ENCODE measurements at places on chromosomes 5 and 9.

GRCh38 chr5:573976-574375, 38.2 kb upstream of the CEP72 start:
- no peak for DNase-seq

DNA sequence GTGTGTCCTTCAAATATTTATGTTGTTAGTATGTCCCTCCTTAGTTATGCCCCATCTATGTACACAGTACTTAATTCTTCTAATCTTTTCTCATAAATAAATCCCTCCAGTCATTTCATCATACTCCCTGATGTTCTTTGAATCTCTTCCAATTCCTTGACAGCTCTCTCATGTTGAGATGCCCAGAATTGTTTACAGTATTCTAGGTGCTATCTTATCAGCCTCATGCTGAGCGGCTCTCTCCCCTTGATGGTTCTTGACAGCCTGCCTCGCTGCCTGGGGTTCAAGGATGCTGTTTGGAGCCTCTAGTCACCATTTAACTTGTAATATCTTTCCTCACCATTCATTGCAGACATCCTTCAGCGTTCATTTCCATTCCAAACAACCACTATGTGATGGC, 799.2 kb downstream of the BRINP1 start:
- DNase-seq: no peak

GRCh38 chr5:56650386-56650785, 165.0 kb upstream of the MAP3K1 start:
- DNase-seq: no peak

GRCh38 chr9:136577941-136578625, 32.2 kb upstream of the NOTCH1 start:
- no peak for DNase-seq

DNA sequence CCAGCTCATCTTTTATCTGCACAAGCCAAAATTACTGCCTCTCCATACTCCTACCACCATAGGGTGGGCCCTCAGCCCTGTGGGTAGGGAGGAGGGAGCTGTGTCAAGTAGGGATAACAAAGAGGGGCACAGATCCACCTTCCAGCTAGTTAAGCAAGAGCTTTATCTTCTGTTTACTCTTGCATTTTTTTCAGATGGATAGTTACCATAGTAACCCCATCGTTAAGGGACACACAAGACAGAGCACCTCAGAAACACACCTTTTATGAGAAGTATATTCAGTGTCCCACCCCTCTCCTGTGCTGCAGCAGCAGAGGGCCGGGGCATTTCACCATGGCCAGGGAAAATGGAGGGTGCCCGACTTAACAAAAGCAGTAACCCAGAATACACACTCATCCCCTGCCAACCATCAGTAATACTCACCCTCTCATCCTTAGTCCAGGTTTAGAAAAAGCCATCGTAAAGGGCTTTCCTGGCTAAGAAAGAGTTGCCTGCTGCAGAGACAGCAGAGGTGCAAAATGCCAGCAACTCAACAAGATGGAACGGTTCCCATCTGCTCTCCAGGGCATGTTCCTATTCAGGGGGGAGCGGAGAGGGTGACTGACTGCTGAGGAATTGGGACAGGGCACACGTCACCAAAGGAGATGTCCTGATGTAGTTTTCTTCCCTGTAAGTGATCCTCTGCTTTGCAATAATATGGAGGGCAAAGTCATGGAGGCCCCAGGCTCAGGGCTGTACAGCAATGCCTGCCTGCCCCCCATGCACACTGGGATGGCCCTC, 25.1 kb downstream of the MACROH2A1 start:
- no peak for DNase-seq

- no peak for DNase-seq
Observed at GRCh38 chr9:116207371-116208111, 54.0 kb downstream of the PAPPA start.

DNA sequence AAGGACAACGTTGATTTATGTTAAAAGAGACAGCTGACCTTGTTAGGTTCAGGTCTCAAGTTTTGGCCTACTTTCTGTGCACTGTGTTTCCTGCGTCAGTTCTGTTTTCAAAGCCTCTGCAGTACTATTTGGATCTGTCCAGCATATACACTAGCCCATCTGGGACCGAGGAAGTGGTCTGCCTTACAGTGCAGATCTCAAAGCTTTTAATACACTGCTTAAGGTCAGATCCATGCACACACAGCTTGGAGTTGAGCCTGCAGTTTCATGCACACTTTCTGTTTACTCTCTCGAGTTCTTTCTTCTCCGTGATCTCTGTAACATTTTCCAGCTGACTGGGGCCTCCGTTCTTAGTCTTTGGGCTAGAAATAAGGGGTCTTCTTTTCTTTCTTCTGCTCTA, 24.1 kb downstream of the CARTPT start:
- DNase-seq: no peak

DNA sequence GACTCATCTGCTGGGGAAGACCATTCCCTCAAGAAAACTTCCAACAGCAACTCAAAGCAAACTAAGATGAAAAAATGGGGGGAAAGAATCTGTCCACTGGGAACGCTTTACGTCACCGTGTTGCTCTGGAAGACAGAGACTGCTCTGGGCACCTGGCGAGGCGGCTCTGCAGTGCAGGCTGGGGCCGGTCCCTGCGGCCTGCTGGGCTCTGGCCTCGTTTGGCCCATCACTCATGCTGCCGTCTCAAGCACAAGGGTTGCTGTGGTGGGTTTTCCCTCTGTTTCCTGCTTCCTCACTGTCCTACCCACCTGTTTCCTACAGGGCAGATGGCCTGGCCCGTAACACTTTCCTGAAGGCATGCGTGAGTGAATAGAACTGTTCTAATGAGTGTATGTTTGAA, 92.9 kb upstream of the OTULINL start:
- no peak for DNase-seq

DNA sequence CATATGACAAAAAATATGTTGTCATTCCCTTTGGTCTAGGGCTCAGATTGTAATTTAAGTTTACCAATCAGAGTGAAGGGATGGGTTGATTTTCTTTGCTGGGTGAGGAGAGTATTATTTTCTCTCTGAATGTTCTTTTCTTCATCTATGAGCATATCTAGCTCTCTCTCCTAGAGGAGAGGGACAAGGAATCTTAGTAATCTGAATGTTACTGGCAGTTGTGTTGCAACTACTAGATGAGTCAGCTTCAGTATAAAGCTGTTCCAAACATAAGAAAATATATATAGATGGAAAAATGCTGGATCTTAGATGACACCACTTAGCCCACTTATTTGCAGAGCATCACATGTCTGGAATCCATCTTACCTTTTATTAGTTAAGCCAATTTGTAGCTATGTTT, 259.3 kb downstream of the TUSC1 start:
- DNase-seq: no peak

GRCh38 chr5:124373883-124374282, 372.6 kb downstream of the ZNF608 start:
- DNase-seq: no peak

DNA sequence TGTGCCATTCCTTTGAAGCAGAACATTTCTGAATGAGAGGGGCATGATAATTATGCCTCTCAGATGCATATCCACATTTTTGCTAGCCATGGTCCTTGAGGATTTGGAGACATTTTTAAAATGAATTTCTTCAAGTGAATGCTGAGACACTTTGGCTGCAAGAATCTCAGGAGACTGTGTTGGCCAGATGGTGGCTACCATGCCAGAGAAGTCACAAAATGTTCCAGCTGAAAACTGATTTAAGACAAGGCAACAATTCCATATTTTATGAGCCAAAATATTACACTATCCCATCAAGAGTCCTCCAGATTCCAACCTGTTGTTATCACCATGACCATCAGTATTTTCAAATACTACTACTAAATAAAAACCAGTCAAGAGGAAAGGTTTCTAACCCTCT, 859.5 kb upstream of the DMAC1 start:
- no peak for DNase-seq

DNA sequence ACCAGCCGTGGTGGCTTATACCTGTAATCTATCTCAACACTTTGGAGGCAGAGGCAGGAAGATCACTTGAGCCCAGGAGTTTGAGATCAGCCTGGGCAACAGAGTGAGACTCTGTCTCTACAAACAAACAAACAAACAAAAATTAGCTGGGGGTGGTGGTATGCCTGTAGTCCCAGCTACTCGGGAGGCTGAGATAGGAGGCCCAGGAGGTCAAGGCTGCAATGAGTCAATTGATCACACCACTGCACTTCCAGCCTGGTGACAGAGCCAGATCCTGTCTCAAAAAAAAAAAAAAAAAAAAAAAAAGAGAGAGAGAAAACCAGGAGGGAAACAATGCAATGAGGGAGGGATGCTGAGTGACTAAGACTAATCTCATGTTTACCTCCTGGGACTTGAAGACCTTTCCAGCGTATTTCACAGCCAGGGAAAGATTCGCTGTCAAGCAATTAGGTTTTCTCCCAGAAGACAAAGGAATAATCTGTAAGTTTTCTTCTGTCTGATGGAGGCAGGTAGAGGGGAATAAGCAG, 51.1 kb upstream of the MIER3 start:
- DNase-seq: no peak

DNA sequence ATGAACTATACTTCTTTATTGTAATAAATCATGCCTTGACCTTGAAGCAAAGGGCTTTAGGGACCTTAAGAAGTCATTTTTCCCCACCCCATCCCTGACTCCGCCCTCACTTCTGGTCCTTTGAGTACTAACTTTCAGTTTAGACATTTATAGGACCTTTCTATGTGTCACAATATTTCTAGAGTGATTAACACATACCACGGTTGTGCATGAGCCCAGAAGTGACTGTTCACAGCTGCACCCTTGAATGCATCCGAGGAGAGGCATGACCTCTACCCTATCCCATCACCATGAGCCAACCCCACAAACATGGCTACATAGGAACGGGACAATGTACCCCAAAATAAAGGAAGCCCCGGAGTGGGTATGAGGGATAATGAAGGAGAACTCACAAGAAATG, 160.3 kb downstream of the HSD17B3 start:
- DNase-seq: peak; percentile 71

- DNase-seq: peak; percentile 78
Observed at GRCh38 chr5:157431544-157432200, 28.3 kb upstream of the NIPAL4 start.

DNA sequence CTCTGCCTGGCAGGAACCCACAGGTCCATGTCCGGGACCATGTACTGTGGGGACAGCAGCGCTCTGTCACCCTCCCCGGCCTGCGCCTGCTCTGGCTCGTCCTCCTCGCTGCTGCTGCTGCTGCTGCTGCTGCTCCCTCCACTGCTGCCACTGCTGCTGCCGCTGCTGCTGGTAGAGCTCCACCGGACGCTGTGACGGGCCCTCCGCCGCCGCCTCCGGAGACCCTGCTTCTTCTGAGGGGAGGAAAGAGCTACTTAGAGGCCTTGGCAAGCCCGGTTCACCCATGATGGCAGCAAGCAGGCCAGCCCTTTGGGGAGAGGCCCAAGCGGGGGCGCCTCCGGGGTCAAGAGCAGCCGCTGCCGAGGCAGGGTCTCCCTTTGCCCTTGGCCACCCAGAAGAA, 10.0 kb upstream of the CARD9 start:
- no peak for DNase-seq

GRCh38 chr5:156834916-156835315, 15.2 kb upstream of the PPP1R2B start:
- DNase-seq: no peak

DNA sequence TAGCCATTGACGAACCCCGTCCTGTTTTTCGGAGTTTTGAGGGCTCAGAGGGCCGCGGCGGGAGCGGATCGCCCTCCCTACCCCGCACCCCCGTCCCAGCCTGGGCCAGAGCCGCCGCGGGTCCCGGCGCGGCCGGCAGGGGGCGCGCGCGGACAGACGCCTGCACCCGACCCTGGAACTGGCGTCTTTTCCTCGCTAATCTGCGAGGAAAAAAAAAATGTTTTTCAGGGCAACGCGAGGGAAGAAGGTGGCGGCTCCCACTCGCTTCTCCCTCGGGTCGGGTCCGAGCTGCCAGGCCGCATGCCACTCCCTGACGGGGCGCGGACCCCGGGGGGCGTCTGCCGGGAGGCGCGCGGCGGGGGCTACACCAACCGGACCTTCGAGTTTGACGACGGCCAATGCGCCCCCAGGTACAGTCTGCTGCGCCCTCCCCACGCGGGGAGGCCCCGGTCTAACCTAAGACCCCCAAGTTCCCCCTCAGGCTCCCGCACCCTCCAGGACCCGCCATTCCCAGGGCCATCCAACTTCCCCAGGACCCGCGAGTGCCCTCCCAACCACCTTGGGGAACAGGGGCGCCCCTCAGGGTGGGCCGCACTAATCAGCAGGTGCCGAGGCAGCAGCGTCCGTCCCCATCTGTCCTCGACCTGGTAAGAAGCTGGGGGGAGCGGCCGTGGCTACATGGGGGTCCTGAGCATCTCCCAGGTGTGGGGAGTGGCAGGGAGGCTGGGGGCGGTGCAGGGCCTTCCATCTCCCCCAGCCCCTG, at the start of gene KCNT1:
Gene KCNT1 (plus strand): TSS at position 227 of the 763 bp plus-strand sequence. CDS start 74 bp downstream, at position 301.
- DNase-seq: peak; percentile 63

GRCh38 chr5:16536246-16536645, 70.6 kb upstream of the ZNF622 start:
- no peak for DNase-seq

GRCh38 chr5:40033411-40033810, 608.6 kb upstream of the DAB2 start:
- no peak for DNase-seq

DNA sequence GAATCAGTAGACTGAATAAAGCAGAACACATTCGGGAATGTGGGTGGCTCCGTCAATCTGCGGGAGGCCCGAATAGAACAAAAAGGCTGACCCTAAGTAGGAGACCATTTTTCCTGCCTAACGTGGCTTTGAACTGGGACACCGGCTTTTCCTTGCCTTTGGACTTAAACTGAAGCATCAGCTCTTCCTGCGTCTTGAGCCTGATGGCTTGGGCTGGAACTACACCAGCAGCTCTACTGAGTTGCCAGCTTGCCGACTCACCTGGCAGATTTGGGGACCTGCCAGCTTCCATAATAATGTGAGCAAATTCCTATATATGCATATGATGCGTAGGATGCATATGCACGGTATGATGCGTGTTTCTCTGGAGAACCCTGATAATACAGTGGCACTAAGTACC, 111.3 kb downstream of the DAPK1 start:
- DNase-seq: no peak

DNA sequence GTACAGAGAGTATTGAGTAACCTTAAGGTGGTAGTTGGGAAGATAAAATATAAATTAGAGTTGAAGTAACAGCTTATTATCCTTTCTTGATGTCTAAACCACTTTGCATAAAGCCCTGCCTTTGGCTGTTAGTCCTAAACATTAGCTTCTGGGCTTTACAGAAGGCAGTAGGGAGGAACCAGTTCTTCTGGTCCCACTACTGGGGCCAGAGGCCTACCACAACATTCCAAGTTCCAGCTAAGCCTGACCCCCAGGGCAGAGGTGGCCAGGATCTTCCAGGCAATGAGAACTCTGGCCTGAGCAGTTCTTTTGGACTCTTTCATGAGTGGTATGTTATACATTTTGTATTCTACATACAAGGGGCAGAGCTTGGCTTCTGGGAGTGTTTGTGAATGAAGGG, 26.1 kb downstream of the DNAI1 start:
- DNase-seq: no peak

- DNase-seq: peak; percentile 30
Observed at GRCh38 chr9:68685770-68686169, 19.3 kb upstream of the PIP5K1B start.
